CD8-positive, alpha-beta memory T cell (primary cell): ENCODE measurements at places on chromosomes 2 and 18. TPM values are rescaled to one million over a fixed set of nuclear protein-coding genes. Genes with fewer than 3 reads are reported as not detected.
A peak's percentile ranks its signal among the peaks of the same experiment; 100 is the strongest.

- DNase-seq = no peak
These were observed 110.0 kb upstream of the ZEB2 start for GRCh38 chr2:144629935-144630334.

FAM161A gene
- 1.7 TPM for polyA plus RNA-seq

DNA sequence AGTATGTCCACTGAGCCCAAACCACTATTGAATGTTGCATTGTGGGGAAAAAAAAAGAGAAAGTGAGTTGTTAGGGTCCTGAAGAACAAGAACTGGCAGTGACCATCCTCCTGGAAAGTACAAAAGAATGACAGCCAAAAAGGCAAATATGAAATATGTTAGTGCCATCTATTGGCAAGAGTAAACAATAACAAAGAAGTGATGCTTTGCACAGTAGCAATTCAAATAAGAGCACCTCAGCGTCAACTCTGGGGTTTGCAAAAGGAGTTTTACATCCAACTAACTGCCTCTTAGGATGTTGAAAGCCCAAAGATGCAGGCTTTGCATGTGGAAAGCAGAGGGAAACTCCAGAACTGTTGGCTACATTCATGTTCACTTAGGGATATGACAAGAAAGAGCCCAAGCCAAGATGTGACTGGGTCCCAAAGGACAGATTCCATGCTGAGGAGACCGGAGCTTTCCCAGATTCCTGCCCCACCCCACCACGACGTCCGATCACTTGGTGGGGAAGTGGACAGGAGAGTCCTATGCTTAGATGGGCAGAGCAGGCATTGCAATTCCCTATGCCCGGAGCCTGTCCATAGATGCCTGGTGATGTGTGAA is 15.6 kb downstream of the TRABD2A start:
- no peak for DNase-seq

- DNase-seq = peak; percentile 96
These were observed 4.9 kb upstream of the STK17B start for GRCh38 chr2:196176142-196176738.

MC2R gene
- not detected for polyA plus RNA-seq

DNA sequence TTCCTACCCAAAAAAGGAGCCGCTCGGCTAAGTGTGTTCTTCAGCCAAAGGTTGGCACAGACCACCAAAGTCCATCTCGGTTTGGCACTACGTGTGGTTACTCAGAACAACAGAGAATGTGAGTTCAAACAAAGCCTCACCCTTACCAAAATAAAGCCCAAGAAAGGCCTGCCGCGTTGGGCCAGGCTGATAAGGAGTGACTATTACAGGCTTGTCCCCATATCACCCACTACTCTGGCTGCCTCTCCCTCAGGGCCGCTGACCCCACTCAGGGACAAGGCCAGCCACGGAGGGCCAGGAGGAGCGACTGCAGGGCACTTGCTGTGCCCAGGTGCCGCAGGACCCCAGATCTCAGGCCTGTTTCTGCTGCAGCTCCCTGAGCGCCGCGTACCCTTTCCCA is 13.8 kb downstream of the HS1BP3 start:
- DNase-seq = peak; percentile 33

DNA sequence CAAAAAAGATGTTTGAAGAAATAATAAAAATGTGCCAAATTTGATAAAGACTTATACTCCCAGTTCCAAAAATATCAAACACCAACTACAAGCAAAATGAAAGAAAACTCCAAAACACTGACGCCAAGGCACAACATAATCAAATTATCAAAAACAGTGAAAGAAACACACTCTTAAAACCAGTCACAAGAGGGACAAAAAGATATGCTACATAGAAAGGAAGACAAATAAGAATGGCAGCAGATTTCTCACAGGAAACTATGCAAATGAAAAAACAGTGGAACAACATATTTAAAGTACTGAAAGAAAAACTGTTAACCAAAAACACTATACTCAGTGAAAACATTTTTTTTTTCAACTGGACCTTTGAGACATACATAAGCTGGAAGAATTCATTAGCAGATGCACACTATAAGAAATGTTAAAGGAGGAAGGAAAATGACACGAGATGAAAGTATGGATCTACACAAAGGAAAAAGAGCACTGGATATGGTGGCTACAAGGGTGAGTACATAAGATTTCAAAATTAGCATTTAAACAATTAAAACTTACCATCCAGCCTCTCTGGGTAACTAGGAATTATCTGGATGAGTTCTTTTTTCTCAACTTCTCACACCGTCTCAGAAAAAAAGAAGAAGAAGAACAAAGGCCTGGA is 94.0 kb upstream of the ACVR1C start:
- DNase-seq = no peak

GRCh38 chr2:12442476-12442847 is 274.3 kb upstream of the TRIB2 start:
- DNase-seq = no peak

DNA sequence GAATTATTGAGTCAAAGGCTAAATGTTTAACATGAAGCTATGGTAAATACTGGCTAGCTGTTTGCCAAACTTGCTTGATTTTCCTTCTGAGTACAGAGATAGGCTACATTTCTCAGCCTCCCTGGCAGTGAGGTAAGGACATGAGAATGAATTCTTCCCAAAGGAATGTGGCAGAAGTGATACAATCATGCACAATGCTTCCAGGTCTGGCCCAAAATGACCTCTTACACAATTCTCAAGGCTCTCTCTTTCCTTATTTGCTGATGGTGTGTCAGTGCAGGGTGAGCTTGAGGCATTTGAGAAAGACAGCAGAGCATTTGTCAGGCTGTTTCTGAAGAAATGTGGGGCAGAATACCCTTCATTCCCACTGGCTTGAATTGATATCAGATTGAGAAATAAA is 95.6 kb upstream of the NABP1 start:
- no peak for DNase-seq

- DNase-seq = no peak
These were observed 156.0 kb downstream of the TGIF1 start for GRCh38 chr18:3605954-3606443.

CFC1 gene
- polyA plus RNA-seq = not detected

TFCP2L1 gene
- polyA plus RNA-seq = 0.45 TPM

DNA sequence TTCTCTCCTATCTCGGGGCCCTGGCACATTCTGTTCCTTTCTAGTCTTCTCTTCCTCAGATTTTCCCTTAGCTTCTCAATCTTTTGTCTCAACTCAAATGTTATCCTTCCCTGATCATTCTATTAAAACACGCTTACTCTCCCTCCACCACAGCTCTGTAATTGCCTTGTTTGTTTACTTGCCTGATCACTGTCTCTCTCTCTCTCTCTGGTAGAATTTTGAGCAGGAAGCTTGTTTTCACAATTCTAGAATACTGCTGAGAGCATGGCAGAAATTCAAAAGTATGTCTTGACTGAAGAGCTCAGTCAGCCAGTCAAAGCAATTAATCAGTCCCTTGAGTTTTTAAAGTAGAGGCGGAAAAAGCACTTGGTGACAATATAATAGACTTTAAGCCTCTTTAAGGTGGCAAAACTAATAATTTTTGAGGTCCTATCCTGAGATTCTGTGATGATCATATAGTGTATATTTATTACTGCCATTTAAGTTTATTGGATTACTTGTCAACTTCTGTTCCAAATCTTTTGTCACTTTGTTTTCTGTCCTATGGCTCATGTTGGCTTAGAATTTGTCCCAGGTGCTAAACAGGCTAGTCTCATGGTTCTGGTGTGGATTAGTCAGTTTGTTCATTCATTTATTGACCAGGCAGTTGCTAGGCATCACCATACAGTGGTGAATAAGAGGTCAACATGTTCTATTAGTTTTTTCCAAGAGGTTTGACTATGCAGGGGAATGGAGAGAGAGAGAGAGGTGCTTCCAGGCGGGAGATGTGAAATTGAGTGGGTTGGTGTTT is 2.3 kb downstream of the PSMD1 start:
- DNase-seq = no peak

DNA sequence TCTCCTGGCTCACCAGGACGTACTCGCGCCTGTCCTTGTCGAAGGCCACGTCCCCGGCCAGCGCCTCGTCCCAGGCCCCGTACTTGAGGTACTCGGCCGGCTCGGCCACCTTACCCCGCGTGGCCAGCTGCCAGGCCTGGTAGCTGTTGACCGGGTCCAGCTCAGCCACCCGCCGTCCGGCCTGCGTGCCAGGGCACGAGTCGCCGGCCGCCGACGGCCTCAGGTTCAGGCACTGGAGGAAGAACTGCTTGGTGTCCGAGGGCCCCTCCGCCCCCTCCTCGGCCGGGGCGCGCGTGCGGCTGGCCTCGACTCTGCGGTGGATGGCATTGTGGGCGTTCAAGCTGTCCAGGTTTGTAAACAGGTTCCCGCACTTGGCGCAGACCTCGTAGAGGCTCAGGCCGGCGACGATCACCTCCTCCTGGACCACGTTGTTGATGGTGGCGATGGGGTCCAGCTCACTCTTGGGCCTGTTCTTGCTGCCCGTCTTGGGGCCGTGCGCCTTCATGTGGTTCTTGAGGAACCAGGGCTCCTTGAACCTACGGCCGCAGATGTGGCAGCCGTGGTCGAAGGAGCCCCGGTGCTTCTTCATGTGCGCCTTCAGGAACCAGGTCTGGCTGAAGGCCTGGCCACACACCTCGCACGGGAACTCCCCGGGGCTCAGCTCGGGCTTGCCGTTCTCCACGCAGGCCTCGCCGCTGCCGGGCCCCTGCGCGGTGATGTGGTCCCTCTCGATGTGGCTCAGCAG is 53.2 kb downstream of the ZNF516 start:
- DNase-seq = no peak

MLPH gene
- polyA plus RNA-seq = not detected

PRLH gene
- polyA plus RNA-seq = not detected

PPP1R1C gene
- polyA plus RNA-seq = not detected

DNA sequence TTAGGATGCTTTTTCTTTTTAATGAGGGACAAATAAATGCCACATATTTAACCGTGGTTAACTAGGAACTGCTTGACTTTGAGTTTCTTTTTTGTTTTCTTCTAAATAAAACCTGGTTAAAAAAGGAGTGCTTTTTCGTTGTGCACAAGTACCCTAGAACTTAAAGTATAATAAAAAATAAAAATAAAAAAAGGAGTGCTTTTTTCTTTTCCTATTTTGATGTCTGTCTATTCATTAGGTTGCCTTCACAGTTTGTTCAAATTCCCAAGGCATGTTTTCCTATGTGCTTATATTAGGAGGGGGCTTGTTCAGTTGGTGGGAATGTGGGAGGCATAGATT is 4.4 kb downstream of the FOSL2 start:
- no peak for DNase-seq
